ENCODE measurements at places on chromosomes 6 and 20. TPM values are rescaled to one million over a fixed set of nuclear protein-coding genes. Genes with fewer than 3 reads are reported as not detected.

DNA sequence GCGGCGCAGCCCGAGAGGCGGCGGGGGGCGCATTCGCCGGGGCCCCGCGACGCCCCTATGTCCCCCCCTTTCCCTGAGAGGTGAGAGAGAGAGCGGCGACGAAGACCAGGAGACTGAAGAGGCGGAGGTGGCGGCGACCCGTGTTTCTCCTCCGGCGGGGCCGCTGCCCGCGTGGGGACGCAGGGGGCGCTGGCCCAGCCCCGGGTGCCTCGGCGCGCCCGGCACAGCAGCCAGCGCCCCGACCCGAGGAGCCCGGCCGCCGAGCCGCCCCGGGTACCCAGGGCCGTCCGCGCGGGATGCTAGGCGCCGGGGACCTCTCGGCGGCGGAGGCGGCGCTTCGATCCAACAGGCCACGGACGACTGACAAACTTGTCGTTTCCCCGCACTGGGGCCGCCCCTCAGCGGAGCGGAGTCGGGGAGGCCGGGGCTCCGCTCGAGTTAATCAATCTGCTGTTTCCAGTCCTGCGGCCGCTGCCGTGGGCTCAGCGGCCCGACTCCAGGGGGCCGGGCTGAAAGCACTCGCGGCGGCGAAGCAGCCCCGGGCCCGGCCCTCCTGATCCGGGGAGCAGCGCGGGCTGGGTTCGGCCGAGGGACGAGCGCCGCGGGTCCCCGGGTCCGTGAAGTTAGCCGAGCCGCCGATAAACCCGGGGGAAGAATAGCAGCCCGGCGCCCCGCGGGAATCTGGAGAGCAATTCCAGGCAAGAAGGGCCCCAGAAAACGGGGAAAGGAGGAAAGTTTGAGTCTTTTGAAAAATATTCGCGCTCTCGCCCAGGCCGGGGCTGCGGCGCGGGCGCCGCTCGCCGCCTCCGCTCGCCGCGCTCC, 631 bp downstream of the MDGA1 start:
- no peaks in the 10 kb centered on the region for H3K36me3 ChIP-seq
- peak; percentile 25 for DNase-seq
- no peak overlapping the region for H3K27ac ChIP-seq
- H3K4me1 ChIP-seq = peaks cover 23% of the 10 kb centered on the region
- H3K27me3 ChIP-seq = peaks cover 62% of the 10 kb centered on the region
- H3K4me3 ChIP-seq = peak overlapping the region; percentile 78

The DEF6 gene
- total RNA-seq = 120 TPM

DNA sequence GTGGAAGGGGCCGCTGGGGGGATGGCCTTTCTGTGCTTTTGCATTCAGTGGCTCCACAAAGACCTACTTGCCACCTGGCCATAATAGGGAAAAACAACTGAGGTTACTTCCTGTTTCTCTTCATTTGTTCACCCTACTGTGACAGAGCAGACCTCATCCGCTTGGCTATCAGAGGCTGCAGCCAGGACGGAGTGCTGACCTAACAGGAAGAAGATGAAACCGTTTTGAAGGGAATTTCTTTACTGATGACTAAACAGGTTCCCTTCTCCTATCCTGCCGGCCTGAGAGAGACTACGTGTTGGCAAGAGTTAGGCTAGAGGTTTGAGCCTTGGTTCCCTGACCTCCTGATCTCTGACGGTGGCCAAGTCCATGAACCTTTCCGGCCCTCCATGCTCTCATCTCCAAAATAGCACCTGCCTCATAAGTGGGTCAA, 21.3 kb downstream of the PRR18 start:
- peaks cover 18% of the 10 kb centered on the region for H3K27me3 ChIP-seq
- no peak overlapping the region for H3K4me3 ChIP-seq
- H3K4me1 ChIP-seq = no peaks in the 10 kb centered on the region
- H3K27ac ChIP-seq = no peak overlapping the region
- no peaks in the 10 kb centered on the region for H3K36me3 ChIP-seq

- H3K27me3 ChIP-seq = no peaks in the 10 kb centered on the region
- peak overlapping the region; percentile 98 for H3K27ac ChIP-seq
- H3K36me3 ChIP-seq = peaks cover 32% of the 10 kb centered on the region
- no peak for DNase-seq
These were observed 703 bp downstream of the MRPL2 start for GRCh38 chr6:43058531-43058930.

The UFL1 gene
- total RNA-seq = 27.3 TPM

The PACRG gene
- total RNA-seq = not detected

- H3K4me1 ChIP-seq = peaks cover 19% of the 10 kb centered on the region
- DNase-seq = no peak
- no peaks in the 10 kb centered on the region for H3K36me3 ChIP-seq
- H3K27ac ChIP-seq = no peak overlapping the region
These were observed 8.4 kb upstream of the MRGBP start for GRCh38 chr20:62787866-62788265.

DNA sequence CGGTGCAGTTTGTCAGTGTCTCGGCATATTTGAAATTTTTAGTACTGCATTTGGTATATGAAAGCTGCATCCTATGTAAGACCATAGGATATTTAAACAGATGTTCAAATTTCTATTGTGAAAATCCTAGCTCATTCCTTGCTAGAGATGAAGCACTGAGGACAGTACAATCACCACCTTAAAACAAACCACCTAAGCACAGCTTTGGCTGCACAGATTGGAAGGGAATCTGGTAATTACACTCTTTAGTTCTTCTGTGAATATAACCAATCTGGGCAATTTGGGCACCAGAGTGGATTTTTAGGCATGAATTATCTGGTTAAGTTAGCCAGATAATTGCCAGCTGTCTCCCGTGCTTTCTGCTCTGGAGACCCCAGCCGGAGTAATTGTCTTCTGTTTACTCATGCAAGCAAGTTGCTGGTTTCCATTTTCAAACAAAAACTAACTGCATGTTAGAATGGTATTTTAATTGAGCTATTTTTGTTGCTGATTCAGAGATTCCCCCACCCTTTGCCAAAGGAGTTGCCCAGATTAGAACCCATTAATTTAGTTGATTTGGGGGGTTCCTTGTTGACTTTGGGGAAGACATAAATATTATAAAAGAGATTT, 36.9 kb downstream of the E2F3 start:
- H3K27ac ChIP-seq = no peak overlapping the region
- H3K27me3 ChIP-seq = no peaks in the 10 kb centered on the region
- H3K4me3 ChIP-seq = no peak overlapping the region

- no peaks in the 10 kb centered on the region for H3K27me3 ChIP-seq
- no peak overlapping the region for H3K4me3 ChIP-seq
- H3K27ac ChIP-seq = no peak overlapping the region
- DNase-seq = no peak
These were observed 44.1 kb downstream of the BLTP3A start for GRCh38 chr6:34836008-34836407.

DNA sequence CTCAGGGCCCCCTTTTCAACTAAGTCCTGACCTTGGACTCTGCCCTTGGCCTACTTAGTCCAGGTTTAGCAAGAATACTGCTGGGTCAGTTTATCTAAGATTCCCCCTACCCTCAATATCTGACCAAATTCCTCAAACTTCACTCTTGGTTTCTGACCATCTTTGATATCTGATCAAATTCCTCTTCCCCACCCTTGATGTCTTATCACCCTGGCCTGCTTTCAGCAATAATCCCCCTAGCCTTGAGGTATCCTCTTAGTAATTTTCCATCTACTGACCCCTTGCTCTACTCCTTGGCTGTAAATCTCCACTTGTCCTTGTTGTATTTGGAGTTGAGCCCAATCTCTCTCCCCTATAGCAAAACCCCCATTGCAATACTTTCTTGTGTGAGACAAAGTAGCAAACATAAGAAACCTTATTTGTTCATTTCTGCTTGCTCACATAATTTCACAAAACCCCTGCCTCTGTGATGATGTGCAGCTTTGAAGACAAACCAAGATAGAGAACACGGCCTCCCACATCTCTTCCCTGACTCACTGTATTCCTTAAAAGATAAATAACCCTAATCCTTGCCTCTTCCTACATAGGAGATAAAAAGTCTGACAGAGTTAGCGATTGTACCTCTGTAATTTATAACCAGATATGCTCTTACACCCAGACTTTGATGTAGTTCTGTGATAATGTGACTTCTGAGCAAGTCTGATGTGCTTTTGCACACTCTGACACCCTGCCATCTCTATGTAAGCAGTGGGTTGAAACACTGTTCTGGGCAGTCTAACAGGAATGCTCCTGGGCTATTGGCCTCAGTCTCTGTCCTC, 13.8 kb upstream of the IYD start:
- no peak overlapping the region for H3K4me3 ChIP-seq
- no peaks in the 10 kb centered on the region for H3K36me3 ChIP-seq
- peaks cover 22% of the 10 kb centered on the region for H3K27me3 ChIP-seq
- H3K4me1 ChIP-seq = peaks cover 4% of the 10 kb centered on the region
- H3K27ac ChIP-seq = no peak overlapping the region

DNA sequence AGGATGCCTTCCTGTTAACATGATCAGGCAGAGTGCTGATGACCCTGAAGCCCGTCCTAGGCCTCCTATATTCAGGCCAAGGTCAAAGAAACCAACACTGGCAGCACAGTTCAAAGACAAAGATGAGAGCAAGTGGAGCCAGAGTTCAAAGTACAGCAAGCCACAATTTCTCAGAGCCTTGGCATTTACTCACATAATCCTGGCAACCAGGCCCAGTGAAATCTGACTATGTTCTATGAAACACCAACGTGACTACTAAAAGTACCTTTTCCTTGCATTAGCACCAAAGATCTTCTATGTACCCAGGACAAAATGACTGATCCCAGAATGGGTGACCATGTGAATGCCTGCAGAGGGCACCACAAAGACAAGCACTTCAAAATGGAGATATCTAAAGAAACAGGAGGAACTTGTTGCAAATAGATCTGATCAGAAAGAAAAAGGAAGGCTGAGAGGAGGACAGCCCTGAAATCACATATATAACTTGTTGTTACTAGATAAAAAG, 3.9 kb downstream of the NFS1 start:
- H3K36me3 ChIP-seq = peaks cover 34% of the 10 kb centered on the region
- no peak overlapping the region for H3K4me3 ChIP-seq
- H3K27ac ChIP-seq = no peak overlapping the region
- H3K27me3 ChIP-seq = no peaks in the 10 kb centered on the region
- no peak for DNase-seq
- peaks cover 18% of the 10 kb centered on the region for H3K4me1 ChIP-seq

The HSPA12B gene
- not detected for total RNA-seq

- H3K27ac ChIP-seq = peak overlapping the region; percentile 85
- H3K36me3 ChIP-seq = peaks cover 57% of the 10 kb centered on the region
- H3K4me1 ChIP-seq = peaks cover 42% of the 10 kb centered on the region
- no peaks in the 10 kb centered on the region for H3K27me3 ChIP-seq
- H3K4me3 ChIP-seq = peak overlapping the region; percentile 88
- no peak for DNase-seq
These were observed 1.2 kb downstream of the WTAP start for GRCh38 chr6:159728531-159728964.

DNA sequence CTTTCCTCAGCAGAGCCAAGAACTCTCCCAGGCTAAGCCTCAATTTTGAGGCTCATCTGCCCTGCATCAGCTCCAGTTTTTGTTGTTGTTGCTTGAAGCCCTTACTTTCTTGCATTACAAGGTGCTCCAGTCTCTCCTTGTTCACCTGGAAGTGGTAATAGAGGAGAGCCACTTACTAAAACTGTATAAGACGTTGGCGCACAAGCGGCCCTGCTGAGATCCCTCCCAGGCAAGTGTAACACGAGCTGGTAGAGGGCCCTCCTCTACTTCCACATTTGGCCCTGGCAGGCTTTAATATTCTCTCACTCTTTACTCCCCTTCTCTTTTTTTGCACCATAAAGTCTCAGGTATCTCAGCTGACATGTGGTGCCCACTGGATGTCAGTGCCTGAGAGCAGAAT, 19.5 kb downstream of the GCM2 start:
- DNase-seq = no peak
- H3K27me3 ChIP-seq = no peaks in the 10 kb centered on the region
- no peaks in the 10 kb centered on the region for H3K36me3 ChIP-seq
- no peak overlapping the region for H3K27ac ChIP-seq

DNA sequence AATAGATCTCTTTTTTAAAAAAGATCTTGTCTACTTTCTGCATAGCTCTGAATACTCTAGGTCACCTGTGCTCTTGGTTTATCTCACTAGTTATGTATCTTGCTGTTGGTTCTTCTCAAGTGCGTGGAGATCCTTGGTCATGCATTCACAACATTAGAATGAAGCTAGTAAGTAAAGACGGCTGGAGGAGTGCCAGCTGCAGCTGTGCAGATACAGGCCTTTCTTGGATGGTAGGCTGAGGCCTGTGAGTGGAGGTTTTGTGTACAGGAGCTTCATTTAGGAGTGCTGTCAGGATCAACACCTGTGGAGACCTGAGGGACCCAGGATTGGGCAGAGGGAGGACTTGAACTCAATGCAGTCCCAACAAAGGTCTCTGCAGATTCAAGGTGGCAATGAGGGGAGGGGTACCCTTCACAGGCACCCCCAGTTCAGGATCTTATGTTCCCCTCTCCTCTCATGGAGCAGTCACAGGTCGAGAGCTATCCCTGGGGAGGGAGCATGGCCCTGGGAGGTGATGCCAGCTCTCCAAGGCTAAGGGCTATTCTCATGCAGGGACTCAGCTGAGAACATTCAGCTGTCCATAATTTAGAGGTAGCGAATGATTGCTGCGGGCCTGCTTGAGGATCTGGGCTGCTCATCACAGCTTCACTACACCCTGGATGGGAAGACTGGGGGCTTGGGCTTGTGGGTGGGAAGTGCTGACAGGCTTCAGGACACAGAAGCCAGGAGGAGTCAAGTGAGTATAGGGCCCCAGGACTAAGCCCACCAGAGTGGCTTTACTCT, 98.9 kb upstream of the ENPP5 start:
- H3K4me1 ChIP-seq = no peaks in the 10 kb centered on the region
- H3K27me3 ChIP-seq = peaks cover 5% of the 10 kb centered on the region
- no peak for DNase-seq
- H3K4me3 ChIP-seq = no peak overlapping the region
- H3K36me3 ChIP-seq = no peaks in the 10 kb centered on the region

- H3K4me3 ChIP-seq = no peak overlapping the region
- no peaks in the 10 kb centered on the region for H3K4me1 ChIP-seq
- no peaks in the 10 kb centered on the region for H3K36me3 ChIP-seq
- no peaks in the 10 kb centered on the region for H3K27me3 ChIP-seq
These were observed 17.6 kb downstream of the TRDN start for GRCh38 chr6:123619156-123619555.

The POM121L2 gene
- not detected for total RNA-seq

DNA sequence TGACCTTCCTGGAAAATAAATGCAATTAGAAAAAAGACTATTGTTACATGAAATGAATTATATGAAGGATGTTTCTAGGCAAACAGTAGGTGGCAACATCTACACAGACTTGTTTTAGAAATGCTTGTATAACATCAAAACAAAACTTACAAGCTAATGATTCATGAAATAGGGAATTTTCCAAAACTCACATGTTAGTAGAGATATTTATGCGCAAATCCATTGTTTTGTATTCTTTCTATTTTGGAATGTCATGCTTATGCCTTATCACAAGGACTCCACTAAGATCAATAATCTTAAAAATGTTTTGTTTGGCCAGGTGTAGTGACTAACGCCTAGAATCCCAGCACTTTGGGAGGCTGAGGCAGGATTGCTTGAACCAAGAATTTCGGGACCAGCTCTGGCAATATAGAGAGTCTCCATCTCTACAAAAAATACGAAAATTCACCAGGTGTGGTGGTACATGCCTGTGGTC, 32.3 kb upstream of the LGSN start:
- no peak for DNase-seq
- H3K4me3 ChIP-seq = peak overlapping the region; percentile 47
- peaks cover 7% of the 10 kb centered on the region for H3K27me3 ChIP-seq
- no peak overlapping the region for H3K27ac ChIP-seq

GRCh38 chr6:137867685-137868509, 838 bp downstream of the TNFAIP3 start:
- peak; percentile 47 for DNase-seq
- no peaks in the 10 kb centered on the region for H3K27me3 ChIP-seq
- peak overlapping the region; percentile 96 for H3K4me3 ChIP-seq
- H3K36me3 ChIP-seq = peaks cover 66% of the 10 kb centered on the region
- H3K4me1 ChIP-seq = peaks cover 37% of the 10 kb centered on the region

GRCh38 chr6:15751721-15752350, 89.0 kb upstream of the DTNBP1 start:
- no peaks in the 10 kb centered on the region for H3K36me3 ChIP-seq
- no peak for DNase-seq
- no peak overlapping the region for H3K4me3 ChIP-seq

The BPIFB6 gene
- not detected for total RNA-seq

All from activated T-helper 2 cell treated with anti-CD3 and anti-CD28 coated beads, Interferon-gamma antibody, Interleukin-2, Interleukin-4, amounts not matched to agents 10 μg/mL and 5 μg/mL and 100 μg/mL, durations not matched to agents 14 hours and 24 hours and 36 hours (primary cell).